ENCODE measurements at places on chromosomes 11 and 22.

GRCh38 chr22:24091551-24092420 is 80.7 kb downstream of the CABIN1 start:
- no peak for DNase-seq

DNA sequence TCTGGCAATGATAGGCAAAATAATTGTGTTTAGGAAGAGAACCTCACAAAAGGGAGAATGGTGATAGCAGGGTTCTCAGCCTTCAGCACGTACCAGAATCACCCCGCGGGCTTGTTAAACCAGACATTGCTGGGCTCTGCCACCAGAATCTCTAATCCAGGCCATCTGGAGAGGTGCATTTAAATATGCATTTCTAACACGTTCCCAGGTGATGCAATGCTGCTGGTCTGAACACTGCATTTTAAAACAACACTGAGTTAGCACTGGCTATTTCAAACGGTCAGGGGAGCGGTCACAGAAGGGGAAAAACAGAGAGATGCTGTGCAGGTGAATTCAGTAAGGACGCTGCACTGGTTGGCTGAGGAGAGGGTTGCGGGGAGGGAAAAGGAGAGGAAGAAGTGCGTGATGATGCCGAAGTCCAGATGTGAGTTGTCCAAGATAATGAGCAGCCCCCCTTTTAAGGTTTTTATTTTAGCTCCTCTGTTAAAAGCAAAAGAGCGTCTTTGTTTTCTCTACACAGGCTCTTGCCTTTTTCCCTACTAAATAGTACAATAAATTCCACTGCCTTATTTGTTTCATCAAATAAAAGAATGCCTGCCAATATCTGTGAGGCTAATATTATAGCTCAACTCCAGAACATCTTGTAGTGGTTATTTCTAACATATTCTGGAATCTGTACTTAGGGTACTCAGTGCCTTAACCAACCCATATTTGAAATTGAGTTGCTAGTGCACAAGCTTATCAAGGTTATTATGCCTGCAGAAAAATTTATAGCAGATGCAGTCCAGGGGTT is 109.6 kb upstream of the POU2AF2 start:
- no peak for DNase-seq

- no peak for DNase-seq
Measured at GRCh38 chr11:130269326-130269943, 45.3 kb downstream of the ZBTB44 start.

DNA sequence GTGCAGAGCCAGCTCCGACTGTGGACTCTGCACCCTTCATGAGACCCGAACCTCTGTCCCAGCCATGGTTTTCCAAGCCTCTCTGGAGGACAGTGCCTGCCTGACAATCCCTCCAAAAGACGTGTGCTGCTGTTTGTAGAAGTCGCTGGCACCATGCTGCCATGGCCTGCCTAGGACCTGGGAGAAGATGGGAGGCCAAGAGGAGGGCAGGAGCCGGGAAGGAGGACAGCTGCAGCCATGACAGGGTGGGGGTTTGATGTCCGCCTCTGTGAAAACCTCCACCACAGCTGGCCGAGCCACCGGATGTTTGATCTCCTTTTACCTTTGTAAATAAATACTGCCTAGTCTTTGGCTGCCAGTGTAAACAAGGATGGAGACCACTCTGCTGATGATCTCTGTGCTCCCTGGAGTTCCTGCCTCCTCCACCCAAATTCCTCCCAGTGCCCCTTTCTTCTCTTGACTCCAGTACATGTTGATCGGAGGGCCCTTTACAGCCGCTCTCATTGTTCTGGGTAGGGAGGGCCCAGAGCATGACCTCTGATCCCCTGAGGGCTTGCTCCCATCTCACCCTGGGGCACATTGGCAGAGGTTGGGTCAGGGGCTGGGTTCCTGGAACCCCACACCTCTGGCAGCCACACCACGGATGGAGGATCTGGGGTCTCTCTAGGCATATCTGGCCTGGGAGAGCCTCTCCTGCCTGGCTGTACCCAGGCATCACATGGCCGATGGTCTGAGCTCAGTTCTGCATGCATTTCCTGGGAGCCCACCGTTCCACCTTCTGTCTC is 66.9 kb downstream of the BCR start:
- DNase-seq = no peak

- DNase-seq = no peak
Measured at GRCh38 chr11:133957900-133958299, 1.1 kb upstream of the IGSF9B start.

All from memory B cell (primary cell).